ENCODE measurements at places on chromosomes 6 and 20. TPM values are rescaled to one million over a fixed set of nuclear protein-coding genes. Genes with fewer than 3 reads are reported as not detected.

Gene CLPSL1
- not detected for polyA plus RNA-seq

Gene NINL
- polyA plus RNA-seq: 2.0 TPM

Gene CNKSR3
- polyA plus RNA-seq: not detected

Gene GRM1
- not detected for polyA plus RNA-seq

Gene RSPH3
- polyA plus RNA-seq: 0.82 TPM

Gene ECT2L
- 0.20 TPM for polyA plus RNA-seq

Gene CRYBG1
- polyA plus RNA-seq: 9.6 TPM

Gene FGD2
- polyA plus RNA-seq: 444 TPM

Gene FRS3
- 8.7 TPM for polyA plus RNA-seq

Gene LATS1
- 11.6 TPM for polyA plus RNA-seq

DNA sequence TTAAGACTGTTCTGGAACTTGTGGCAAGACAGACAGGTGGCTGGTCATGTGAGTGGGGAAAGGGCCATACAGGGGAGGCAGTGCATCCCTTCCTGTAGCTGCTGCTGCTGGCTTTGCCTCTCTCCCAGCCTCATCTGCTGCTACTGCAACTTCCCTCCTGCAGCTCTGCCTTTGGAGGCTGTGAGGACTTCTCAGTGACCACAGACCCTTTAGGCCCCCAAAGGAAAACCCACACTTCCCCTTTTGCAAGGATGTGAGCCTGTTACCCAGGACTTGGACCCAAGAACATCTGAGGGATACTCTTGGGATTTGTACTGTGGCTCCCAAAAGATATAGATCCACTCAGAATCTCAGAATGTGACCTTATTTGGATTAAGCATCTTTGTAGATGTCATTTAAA is 91.0 kb downstream of the TMEM170B start:
- no peak for DNase-seq

GRCh38 chr6:145267076-145267867 is 468.0 kb downstream of the EPM2A start:
- DNase-seq: no peak

DNA sequence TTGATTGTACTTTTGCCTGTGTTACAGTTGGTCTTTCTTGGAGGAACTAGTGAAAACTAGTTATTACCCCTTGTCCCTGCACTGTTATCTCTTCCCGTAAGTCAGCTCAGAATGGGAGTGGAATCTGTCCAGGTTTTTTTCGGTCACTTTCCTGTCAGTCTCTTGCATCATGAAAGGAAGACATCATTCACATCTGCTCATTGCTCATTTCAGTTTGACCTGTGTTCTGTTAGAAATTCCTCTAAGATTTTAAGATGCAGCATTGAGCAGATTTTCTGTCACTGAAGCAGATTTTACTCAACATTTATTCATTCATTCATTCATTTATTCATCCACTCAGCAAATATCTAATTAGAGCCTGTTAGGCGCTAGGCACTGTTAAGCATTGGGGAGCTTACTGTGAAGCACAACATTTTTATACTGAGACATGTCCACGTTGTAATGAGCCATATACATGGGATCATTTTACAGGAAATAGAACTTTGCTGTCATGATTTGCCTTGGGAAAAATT is 33.1 kb upstream of the HINT3 start:
- DNase-seq: no peak

DNA sequence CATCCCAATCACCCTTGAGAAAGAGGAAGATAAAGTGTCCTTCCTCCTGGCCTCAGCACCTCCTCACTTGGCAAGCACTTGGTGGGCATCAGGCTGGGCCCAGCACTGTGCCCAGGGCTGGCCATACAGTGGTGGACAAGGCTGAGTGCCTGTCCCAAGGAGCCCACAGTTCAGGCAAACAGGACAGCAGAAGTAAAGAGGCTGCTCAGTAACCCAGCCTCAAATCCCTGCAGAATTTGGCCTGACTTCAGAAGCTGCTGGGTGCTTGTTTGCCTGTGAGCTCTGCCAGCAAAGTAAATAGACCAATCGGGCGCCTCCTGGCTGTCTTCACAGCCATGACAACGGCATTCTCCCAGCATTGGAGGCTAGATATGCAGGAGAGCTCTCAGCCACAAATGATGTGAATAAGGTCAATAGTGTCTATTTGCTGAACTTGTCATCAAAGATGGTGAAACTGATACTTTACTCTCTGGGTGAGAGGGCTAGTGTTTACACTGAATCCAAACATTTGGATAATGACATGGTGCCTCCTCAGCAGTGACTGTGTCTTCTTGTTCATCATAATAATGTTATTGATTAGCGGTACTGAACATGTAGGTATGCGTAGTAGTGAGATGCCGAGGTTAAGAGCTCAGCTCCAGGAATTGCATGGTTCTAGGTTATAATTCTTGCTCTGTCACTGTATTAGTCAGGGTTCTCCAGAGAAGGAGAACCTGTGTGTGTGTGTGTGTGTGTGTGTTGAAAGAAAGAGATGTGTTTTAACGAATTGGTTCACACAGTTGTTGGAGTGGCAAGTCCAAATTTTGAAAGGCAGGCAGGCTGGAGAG is 36.9 kb upstream of the FANCE start:
- DNase-seq: peak; percentile 32

DNA sequence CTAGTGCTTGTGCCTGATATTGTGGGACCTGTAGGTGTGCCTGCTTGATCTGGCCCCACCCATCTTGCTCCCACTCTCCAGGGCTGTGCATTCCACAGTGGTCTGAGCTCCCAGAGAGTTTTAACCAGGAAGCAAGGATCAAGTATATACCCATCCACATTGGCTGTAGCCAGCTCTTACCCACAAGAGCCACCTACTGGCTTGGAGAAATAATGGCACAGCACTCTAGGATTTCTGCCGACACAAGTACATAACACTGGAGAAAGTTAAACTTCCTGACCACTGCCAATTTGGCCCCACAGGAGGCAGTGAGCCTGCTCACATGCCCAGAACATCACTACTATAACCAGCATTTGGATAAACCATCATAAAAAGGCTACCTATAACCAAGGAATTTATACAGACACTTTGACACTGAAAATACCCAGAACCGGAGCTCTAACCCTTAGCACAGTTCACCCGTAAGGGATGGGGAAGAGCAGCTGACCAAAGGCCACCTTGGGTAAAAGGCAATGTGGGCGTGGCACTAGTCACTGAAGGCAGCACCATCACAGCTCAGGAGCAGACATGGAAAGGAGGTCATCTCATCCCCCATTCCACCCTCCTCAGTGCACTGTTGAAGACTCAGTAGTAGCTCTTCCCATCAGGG is 440.4 kb downstream of the BTBD3 start:
- no peak for DNase-seq

- DNase-seq: no peak
Measured at GRCh38 chr6:83068616-83069015, 1.1 kb downstream of the DOP1A start.

- DNase-seq: no peak
Measured at GRCh38 chr6:119241111-119241465, 108.5 kb downstream of the MAN1A1 start.

DNA sequence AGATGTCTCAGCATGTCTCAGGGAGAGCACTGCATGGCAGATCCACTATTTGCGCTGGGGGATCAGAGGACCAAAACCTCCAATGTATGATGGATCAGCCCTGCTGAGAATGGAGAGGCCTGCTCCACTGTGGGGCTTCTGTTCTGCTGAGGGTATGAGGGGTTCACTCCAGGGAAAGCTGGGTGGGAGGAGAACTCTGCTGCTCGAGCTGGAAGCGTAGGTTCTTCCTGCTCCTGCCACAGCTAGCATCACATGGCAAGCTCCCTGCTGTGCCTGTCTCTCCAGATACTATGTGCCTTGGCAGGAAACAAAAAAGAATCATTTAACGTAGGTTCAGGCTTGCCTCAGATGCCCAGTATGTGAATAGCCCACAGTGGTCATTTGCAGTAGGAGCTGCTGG is 105.8 kb downstream of the EPM2A start:
- DNase-seq: no peak

DNA sequence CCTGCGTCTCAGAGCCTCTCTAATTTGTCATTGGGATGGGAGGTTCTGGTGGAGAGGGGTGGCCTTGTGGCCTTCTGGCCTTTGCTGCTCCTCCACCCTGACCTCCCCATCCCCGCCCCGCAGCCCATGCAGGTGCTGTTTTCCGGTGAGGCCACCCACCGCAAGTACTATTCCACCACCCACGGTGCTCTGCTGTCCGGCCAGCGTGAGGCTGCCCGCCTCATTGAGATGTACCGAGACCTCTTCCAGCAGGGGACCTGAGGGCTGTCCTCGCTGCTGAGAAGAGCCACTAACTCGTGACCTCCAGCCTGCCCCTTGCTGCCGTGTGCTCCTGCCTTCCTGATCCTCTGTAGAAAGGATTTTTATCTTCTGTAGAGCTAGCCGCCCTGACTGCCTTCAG is 171.8 kb upstream of the RNF24 start:
- DNase-seq: no peak

GRCh38 chr6:134774201-134774638 is 175.7 kb downstream of the ALDH8A1 start:
- DNase-seq: no peak

- no peak for DNase-seq
Measured at GRCh38 chr20:23878787-23879186, 761 bp downstream of the CST5 start.

- no peak for DNase-seq
Measured at GRCh38 chr20:8330319-8330784, 198.3 kb downstream of the PLCB1 start.

GRCh38 chr20:17967521-17968365 is 851 bp downstream of the SNX5 start:
- DNase-seq: peak; percentile 45

- DNase-seq: no peak
Measured at GRCh38 chr20:48850977-48851299, 23.1 kb upstream of the PREX1 start.

DNA sequence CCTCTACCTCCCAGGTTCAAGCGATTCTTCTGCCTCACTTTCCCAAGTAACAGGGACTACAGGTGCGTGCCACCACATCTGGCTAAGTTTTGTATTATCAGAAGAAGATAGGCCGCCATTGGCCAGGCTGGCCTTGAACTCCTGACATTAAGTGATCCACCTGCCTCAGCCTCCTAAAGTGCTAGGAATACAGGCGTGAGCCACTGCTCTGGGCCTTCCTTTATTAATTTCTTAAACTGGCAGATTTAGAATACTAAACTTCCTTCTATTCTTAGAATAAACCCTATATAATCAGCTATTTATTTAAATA is 86.6 kb downstream of the HFE start:
- no peak for DNase-seq

DNA sequence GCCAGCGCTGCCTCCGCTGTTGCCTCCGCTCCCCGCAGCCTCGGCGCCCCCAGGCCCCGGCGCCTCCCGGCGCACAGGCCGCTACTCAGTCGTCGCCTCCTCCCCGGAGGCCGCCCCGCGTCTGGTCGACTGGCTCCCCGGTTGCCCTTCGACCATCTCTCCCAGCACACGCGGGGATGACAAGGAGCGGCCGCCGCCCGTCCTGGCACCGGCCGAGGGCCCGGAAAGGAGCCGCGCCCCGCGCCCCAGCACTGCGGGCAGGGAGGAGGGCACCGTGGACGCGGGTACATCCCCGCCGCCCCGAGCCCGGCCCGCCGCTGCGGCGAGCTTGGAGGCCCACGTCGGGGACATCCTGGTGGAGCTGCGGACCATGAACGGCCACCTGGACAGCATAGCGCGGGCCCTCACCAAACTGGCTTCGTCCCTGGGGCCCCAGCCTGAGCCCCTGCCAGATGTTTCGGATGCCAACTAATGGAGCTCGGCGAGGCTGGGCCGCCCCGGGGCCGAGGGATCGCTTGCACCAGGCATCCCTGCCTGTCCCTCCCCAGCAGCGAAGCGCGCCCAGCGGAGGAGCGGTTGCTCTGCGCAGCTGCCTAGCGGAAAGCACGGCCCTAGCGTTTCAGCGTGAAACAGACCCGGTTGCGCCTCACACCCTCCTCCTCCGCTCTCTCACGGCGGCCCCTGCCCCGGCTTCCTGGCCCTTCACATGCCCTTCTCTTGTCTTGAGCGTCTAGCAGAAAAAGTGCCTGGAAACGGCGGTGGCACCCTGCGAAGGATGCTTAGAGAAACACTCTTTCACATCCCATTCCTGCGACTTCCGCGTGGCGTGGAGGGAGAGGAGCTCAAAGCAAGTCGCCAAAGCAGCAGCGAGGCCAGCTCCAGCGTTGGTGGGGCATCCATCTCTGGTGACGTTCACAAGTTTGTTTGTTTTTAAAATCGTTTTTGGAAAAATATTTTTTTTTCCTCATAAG is 285.8 kb upstream of the SUPT3H start:
- peak; percentile 56 for DNase-seq

GRCh38 chr20:45153752-45154151 is 20.9 kb upstream of the PI3 start:
- DNase-seq: peak; percentile 39

DNA sequence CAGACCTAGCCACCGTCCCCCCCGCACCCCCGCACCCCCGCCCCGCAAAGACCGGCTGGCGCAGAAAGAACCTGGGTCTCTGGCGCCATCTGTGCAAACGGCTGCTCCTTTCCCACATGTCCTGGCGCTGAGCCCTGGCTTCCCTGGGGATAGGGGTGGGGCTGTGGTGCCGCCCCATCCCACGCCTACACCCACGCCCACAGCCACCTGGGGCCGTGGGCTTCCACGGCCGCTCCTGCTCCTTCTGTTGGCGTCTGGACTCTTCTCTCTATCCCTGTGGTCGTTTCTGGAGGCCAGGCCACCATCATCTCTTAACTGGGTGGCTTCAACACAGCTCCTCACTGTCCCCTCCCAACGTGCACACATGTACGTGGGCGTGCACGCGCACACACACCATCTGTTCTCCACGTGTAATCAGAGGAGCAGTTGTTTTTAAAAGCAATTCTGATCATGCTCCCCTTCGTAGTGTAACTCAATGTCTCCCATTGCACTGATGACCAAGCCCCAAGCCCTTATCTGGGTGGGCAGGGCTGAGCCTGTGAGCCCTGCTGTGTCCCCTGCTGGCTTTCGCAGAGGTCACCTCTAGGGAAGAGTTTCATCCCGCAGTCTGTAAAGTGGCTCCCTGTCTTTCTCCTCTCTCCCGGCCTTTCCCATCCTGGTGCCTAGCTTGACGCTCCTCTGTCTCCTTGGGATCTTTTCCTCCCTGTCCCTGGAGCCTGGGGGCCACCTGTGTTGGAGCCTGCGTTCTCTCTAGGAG is 31.9 kb upstream of the FAM83D start:
- DNase-seq: peak; percentile 35

DNA sequence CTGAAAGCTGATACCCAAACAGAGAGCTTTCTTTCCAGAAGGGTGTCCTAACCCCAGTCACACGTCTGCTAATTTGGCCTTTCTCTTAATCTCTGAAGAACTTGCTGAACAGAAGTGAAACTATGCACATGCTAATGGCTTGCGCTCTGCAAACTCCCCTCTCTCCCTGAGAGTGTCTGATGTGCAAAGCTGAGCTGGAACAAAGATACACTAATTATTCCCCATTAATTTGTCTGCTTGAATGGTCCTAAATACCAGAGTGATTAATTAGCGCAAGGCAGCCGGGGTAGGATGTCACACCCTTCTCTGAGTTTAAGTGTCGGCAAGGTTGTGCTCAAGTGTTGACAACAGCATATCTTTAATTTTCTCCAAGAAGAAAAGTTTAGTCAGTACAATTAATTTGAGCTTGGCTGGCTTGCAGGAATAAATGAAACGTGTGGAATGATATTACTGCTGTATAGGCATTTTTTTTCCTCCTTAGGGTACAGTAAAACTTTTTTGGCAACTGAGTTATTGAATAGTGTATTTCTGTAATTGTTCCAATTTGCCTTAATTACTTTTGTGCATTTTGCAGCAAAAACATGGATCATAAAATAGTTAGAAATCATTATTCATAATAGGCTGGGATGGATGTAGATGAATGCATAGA is 715.9 kb upstream of the POU3F2 start:
- DNase-seq: no peak

Data from B cell (primary cell).